ENCODE measurements at places on chromosomes 5 and 9.
A peak's percentile ranks its signal among the peaks of the same experiment; 100 is the strongest.

DNA sequence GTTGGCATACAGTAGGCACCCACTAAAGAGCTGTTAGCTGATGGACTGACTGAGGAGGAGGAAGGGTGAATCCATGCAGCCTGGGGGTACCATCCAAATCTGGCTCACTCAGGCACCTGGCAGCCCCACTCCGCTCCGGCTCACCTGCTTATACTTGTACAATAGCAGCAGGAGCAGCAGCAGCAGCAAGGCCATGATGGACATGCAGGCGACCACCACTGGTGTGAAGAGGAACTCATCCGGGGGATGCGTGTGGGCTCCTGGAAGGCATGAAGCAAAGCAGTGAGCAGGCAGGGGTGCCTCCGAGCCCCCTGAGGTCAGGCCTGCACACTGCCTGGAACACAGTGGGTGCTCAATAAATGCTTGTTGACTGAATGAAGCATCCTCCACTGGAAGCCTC is 18.3 kb downstream of the CSF1R start:
- no peak for DNase-seq

DNA sequence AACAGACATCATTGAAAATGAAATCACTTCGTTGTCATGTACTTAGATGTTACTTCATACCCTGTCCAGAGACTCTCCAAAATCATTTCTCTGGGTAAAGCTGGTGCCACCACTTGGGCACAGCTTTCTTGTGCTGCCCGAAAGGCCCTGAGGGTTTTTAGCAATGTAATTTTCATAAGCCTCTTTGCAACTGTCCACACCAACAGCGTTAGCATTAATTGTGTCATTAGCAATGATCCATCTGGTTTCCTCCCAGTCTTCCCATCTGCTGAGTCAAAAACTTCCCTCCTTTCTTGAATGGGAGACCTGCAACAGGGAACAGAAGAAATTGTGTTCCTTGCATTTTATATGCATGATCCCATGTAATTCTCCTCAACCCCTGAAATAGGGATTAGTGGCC is 8.6 kb upstream of the MSX2 start:
- DNase-seq, result no peak

DNA sequence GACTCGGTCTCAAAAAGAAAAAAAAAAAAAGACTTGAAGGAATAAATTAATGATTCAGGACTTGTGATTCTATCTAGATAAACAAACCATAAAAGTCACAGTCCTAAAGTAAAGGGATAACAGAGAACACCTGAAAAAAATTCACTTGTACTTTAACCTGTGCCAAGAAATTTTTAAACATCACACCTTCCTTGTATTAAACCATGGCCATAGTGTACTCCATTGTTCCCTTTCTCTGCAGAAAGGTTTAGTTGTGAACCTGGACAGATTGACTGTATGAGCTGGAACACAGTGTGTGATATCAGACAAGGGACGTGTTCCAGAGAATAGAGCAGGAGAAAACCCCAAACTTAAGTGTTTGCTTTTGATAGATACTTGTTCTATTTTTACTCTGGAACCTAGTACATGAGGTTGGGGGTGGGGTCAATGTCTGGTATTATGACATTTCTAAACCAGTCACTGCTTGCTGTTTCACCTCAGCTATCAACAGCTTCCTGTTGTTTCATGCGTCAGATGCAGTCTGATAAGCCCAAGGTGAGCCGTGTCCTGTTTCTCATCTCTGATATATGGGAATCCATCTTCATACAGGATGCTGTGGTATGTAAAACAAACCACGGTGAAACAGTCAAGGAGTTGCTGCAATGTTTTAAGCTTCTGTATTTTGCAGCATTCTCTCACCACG is 62.5 kb upstream of the ITGA1 start:
- peak; percentile 16 for DNase-seq

DNA sequence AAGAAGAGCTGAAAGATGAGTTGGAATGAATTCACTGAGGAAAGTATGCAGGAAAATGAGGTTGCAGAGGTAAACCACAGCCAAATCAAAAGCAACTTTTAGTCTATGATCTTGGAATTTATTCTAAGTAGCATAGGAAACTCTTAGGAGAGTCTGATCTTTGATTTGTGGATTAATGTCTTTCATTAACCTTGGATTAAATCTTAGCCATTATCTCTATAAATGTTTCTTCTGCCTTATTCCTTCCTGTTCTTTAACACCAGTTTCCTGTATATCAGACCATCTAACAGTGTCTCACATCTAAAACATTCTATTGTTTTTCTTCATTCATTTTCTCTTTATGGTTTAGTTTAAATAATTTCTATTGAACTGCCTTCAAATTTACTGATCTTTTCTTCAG is 187.2 kb upstream of the ANKRD55 start:
- no peak for DNase-seq

DNA sequence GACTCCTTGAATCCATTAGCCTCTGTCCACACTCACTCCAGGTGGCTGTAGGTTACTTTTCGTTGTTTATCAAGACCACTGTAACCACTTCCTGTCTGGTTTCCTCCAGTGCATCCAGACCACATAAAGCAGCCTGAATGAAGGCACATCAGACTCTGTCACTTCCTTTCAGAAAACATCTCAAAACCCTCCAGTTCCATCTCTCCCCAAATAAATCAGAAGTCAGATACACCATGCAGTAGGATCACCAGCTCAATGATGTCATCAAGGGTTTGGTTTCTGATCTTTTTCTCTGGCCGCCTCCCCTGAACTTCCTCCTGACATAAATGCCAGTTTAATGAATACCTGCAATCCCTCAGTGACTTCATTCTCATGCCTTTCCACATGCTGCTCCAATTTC is 161.2 kb downstream of the ZNF462 start:
- DNase-seq, result no peak

DNA sequence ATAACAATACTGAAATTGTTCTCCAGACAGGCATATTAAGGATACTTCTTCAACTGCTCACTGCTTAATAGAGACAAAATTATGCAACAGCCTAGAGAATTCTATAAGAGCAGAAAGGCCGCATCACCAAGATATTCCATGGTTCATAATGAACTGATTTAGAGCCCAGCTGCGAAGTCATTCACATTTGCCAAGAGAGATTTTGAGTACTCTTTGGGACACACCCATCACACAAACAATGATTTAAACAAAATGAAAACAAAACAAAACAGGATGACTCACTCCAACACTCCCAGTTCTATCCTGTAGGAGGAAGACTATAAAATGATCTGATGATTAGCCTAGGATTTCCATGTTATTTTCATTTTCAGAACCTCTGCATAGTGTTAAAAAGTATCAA is 145.7 kb upstream of the GNA14 start:
- DNase-seq, result no peak

DNA sequence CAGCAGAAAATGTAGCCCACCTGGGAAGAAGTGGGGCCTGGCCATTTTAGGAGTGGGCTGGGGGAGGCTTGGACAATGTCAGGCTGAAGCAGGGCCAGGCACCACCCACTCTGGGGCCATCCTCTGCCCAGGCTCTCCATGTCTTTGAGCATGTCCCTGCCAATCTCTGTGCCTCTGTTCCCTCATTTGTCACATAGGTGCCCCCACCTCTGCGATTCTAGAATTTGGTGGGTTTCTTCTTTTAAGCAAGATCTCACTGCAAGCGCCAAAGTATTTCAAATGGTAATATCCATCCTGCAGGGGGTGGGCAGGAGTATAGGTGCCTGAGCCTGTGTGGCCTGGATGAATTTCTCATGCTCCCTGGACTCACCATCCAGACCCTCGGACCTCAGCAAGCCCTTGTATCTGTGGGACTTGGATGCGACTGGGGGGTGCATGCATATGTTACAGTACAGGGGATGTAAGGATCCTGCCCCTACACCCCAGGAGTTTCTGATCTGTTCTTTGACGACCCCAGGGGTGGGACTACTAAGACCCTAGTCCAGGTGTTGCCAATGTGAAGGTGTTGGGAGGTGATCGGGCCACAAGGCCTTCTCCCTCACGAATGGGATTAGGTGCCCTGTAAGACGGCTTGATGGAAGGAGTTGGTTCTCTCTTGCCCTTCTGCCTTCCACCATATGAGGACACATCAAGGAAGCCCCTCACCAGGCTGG is 4.3 kb downstream of the CD74 start:
- DNase-seq, result no peak

- no peak for DNase-seq
Observed at GRCh38 chr5:179375831-179376365, 30.6 kb upstream of the ADAMTS2 start.

DNA sequence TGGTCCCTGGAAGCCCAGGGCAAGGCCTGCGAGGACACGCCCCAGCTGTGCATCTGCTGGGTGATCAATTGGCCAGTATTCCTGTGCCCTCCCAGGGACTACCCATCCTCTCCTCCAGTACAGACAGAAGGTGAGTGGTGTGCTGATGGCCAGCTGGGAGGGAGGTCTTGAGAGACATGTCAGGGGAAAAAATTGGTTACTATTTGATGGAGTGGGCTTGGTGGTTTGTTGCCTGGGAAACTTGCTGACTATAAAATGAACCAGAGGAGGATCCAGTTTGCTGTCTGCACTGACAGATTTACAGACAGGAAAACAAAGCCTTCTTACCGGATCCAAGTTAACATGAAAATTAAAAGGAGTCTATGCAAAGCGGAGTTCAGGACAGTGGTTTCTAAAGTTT is 40.3 kb downstream of the MAP1B start:
- no peak for DNase-seq

GRCh38 chr5:1476181-1476966 is 31.1 kb upstream of the SLC6A3 start:
- DNase-seq, result no peak

DNA sequence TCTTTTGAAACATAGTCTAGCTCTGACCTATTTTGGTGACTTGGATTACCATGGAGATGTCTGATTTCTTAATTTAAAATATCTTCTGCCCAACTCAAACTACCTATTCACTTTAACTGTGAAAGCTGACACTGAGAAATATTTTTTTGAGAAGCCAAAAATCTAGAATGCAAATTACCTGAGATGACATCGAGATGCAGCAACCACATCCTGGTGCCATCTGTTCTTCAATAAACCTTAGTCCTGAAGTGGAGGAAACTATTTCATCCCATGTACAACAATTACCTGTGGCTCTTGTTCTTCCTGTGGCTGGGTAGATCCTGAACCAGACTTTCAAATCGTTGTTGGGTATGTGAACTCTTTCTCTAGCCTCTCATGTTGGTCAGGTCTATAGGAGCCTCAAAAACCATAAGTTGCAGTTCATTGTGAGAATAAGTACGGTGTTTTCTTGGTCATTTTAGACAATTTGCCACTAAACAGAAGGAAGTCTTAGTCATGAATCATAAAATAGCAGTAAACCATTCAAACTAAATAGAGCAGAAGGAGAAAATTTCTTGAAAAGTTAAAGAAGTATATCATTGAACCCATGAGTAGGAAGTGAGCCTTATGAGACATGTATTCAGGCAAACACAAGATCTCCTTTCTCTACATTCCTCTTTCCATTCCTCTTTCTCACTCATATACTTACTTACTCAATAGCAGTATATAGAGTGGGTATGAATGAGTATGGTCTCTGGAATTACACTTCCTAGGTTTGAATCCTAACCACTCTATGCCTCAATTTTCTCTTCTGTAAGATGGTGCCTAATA is 176.0 kb downstream of the HMHB1 start:
- DNase-seq, result no peak

DNA sequence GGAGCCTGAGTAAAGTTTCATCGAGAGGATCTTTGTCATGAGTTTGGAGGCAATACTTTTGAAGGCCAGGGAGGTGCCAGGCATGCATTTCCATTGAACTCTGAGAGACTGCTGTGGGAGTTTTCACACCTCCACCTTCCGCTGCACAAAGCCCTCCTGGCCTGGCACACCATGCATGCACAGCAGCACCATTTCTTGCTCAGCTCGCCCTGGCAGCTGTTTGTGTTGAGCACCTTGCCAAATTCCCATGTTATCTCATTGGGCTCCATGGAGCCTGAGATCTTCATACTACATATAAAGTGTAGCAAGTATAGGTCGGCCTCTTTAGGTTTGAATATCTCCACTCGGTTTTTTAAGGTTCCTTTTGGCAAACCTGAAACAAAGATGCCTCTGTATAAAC is 125.7 kb upstream of the CLINT1 start:
- DNase-seq, result no peak

GRCh38 chr9:89441986-89442385 is 55.9 kb downstream of the SEMA4D start:
- no peak for DNase-seq

DNA sequence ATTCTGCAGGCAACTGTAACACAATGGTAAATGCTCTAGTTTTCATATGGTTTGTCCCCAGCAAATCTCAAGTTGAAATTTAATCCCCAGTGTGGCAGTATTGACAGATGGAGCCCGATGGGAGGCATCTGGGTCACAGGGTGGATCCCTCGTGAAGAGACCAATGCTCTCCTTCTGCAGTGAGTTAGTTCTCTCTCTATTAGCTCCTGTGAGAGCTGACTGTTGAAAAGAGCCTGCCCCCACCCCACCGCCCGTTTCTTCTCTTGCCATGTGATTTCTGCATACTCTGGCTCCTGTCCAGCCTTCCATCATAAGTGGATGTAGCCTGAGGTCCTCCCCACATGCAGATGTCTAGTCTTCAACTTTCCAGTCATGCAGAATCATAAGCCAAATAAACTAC is 27.0 kb downstream of the IARS1 start:
- DNase-seq, result no peak

DNA sequence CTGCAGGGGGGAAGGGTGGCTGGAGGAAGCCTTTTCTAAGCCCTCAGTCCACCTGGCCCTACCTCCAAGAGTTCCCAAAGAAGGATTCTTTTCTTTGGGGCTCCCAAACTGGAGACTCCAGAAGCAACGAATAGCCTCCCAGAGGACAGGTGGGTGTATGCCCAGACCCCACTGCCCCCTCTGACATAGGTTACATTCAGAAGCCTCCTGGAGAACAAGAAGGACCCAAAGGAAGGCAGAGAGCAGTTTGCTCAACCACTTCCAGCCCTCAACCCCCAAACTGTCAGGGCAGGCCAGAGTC is 10.3 kb downstream of the HK3 start:
- no peak for DNase-seq

DNA sequence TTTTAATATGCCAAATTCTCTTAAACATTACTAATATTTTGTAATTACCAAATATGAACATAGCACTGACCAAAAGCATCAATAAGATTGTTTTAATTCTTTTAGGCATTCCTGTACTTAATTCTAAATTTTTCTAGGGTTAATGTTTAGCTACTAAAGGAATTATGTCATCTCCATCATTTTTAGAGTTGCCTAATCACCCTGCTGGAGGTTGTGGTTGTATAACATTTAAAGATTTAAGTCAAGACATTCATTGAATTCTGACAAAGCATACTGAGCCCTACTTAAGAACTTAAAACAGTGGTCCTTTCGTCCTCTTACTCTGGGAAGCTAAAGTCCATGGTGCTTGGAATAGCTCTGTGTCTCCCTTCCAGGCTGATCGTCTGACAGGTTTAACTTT is 28.1 kb upstream of the DAB2 start:
- DNase-seq, result no peak

DNA sequence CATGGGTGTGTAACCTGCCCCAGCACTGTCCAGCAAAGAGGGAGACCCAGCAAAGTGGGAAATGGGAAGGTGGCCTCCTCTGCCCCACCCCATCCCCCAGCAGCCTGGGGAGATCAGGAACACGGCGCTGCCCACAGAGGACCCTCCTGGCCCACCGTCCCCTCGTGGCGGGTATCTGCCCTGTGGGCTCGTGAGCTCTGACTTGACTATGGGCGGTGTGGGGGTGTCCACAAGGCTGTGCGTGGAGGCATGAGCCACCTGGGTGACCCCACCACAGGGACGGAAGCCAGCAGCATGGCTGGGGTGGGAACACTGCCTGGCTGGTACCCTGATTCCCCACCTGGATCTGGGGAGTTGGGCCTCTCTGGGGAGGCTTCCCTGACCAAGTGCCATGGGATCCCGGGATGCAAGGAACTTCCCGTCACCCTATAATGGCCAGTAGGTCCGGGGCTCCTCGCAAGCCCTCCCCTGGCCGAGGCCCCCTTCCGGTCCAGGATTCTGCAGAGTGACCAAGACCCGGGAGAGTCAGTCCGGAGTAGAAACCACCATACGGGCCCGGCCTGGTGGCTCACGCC is 29.3 kb upstream of the SLC6A19 start:
- DNase-seq, result no peak

Data from effector CD8-positive, alpha-beta T cell (primary cell).